ENCODE measurements at places on chromosomes 3 and 15.

DNA sequence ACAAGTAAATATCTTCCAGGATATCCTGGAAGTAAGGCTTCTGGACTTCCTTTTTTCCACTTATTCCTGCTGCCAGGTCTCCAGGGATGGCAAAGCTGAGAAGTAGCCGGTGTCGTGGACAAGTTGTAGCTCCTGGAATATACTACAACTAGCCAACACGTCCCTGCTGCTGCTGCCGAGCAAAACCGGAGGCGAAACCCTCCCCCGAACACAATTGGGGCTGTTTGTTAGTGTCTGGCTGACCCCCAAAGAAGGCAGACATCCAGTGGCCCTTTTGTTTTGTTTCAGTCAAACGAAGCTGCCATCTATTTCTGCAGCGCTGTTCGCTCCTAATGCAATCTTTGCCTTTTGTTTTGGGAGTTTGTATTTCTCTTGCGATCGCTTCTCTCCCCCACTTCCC is 45.3 kb upstream of the EIF5A2 start:
- DNase-seq, result no peak

GRCh38 chr3:94171954-94172353 is 109.1 kb downstream of the NSUN3 start:
- DNase-seq, result no peak

DNA sequence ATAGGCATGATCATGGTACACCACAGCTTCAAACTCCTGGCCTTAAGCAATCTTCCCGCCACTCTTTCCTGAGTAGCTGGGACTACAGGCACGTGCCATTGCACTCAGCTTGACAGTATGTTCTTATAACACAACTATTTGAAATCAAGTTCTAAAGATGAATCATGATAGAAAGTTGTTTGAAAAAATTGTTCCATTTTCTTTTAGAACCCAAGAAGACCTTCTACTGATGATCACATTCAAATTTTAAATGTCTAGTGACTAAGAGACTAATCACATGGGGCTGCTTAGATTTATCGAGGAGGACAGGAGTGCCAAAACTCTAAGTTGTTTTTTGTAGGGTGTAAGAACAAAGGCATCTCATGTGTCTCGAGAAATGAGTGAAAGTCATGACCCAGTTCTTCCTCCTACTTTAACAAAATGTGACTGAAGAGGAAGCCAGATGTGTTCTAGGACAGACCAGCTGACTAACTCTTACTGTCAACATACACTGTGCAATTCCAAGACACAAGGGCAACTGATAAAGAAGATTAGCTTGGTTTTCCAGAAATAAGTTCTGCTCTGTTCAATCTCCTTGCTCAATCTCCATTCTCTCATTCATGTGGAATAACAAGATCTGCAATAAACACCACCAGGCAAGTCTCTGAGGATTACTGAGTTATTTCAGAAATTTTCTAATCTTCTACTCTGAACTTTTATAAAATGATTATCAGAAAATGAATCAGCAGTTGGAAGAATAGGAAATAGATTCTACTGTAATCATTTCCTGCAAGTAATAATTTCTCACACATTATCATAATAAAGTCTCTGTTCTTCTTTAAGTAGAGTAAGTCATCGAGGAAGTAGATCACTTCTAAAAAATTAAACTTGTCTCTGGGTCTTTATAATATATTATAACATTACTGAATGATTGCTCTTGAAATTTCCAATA is 122.6 kb upstream of the CCNL1 start:
- no peak for DNase-seq

DNA sequence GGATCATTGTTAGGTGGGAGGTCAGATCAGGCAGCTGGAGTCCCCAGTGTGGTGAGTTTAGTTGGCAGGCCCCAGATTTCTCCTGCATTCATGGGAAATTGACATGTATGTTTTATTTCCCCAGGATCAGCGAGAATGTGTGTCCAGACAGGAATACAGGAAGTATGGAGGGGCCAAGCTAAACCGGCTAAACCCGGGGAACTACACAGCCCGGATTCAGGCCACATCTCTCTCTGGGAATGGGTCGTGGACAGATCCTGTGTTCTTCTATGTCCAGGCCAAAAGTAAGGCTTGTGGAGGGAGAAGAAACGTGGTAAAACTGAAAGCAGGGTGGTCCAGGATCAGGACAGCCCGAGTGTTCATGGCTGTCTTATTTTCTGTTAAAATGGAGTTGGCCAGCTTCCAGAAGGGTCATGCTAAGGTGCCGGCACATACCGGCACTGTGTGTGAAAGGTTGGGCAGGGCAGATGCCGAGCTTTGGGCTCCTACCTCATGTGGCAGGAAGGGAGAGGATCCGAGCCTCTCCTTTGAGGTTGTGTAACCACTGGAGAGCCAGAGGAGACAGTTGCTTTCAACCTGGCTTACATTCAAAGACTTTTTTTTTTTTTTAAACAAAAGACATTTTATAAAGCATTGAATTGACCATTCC is 83.1 kb downstream of the PGPEP1L start:
- DNase-seq, result no peak

GRCh38 chr3:142481196-142481595 is 33.4 kb upstream of the XRN1 start:
- no peak for DNase-seq

All from stimulated activated CD8-positive, alpha-beta memory T cell treated with anti-CD3 and anti-CD28 coated beads, Interleukin-7, amount 100 ng/mL, for 4 hours (primary cell).